ENCODE measurements at places on chromosomes 11 and 22.
A peak's percentile ranks its signal among the peaks of the same experiment; 100 is the strongest.

- peak; percentile 88 for DNase-seq
Observed at GRCh38 chr11:76604626-76605241, 65.8 kb downstream of the LRRC32 start.

DNA sequence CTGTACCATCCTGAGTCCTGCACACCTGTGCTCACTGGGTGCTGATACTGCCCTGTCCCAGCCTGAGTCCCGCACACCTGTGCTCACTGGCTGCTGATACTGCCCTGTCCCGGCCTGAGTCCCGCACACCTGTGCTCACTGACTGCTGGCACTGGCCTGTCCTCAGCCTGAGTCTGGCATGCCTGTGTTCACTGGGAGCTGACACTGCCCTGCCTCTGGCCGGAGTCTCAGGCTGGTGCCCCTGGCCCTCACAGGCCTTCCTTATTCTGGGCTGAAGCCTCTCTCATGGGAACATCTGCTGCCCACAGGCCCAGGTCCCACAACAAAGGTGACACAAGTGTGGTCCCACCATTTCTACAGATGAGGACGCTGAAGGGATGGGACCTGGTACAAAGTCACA is 115.1 kb downstream of the MPPED1 start:
- no peak for DNase-seq

- no peak for DNase-seq
Observed at GRCh38 chr11:72398058-72398758, 36.1 kb downstream of the CLPB start.

GRCh38 chr11:70104419-70104818 is 26.3 kb downstream of the ANO1 start:
- DNase-seq: no peak

DNA sequence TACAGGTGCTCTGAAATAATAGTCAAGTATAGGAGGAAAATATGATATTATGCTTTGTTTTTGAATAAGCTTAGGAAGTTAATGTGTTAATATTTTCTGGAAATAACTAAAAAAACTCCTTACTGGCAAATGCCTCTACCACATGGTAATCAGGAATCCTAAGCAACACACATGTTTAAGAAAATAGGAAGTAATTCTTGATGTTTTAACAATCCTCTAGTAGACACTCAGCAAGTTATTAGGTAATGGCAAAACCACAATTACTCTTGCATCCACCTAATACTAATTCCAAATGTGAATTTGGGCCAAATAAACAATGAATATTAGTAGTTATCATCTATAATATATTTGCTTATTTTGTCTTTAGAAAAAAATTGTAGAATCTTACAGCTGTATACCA is 53.6 kb downstream of the SLC35F2 start:
- no peak for DNase-seq

- no peak for DNase-seq
Observed at GRCh38 chr11:76214968-76215548, 8.8 kb upstream of the WNT11 start.

GRCh38 chr22:46969491-46969890 is 207.0 kb downstream of the TBC1D22A start:
- no peak for DNase-seq

GRCh38 chr11:132907651-132908413 is 624.5 kb downstream of the OPCML start:
- DNase-seq: no peak

DNA sequence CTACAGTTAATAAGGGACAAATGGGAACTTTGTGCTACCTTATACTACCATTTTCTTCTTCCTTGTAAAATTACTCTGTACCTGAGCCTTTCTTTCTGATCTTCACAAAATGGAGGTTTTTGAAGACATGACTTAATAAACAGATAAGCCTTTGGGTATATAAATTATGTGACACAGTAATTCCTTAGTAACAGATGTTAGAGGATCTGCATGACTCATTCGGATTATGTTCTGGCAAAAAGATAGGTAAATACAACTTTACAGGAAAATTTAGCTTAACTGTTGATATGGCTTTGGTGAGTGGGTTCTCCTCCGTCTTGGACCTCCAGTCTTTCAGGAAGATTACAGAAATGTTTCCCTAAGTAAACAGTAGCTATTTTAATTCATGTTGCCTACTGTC is 61.8 kb downstream of the BID start:
- DNase-seq: no peak

- DNase-seq: no peak
Observed at GRCh38 chr22:41899110-41899509, 15.8 kb downstream of the SHISA8 start.

DNA sequence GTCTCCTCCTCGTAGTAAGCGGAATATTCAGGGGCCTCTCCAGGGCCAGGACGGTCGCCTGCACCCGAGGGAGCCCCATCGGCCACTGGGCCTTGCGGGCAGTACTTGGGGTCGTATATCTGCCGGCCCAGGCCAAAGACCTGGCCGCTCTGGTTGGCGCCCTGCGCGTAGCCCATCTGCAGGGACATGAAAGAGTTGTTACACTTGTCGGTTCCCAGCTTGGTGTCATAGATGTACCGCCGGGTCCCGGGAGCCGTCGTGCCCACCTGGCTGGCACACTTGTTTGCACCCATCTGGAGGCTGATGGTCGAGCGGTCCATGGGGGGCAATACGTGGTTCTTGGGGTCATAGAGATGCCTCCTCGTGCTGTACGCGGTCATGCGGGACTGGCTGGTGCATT is 19.4 kb upstream of the SPATA19 start:
- DNase-seq: no peak

- DNase-seq: no peak
Observed at GRCh38 chr11:32448232-32448631, 12.9 kb upstream of the WT1 start.

DNA sequence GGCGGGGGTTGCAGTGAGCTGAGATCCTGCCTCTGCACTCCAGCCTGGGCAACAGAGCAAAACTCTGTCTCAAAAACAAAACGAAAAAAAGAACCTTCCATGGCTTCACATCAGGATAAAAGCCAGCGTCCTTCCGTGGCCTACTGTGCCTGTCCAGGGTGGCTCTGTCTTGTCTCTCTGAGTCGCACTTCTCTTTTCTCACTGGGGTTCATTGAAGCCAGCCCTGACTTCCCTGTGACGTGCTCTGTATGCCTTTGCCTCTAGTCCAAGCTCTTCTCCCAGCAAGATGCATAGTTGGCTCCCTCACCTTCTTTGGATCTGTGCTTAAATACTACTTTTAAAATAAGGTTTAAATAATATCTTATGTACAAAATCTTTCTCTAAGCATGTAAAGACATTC is 11.6 kb downstream of the ATXN10 start:
- no peak for DNase-seq

DNA sequence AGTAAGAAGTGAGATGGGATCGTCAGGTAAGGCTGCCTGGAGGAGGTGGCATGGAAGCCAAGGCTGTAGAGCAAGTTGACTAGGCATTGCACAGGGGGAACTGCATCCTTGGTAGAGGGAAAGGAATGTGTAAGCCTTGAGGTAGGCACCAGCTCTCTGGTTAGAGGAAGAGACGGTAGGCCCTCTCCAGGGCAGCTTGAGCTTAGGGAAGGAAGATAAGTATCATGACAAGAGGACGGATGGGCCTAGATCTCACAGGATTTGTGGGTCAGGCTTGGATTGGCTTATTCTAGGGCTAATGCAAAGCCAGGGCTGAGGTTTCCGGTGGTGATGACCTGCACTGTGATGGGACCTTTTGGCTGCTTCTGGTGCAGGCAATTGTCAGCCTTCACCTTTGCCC is 1035.8 kb downstream of the TBC1D22A start:
- DNase-seq: no peak

GRCh38 chr11:118820412-118821357 is 29.7 kb upstream of the DDX6 start:
- no peak for DNase-seq

DNA sequence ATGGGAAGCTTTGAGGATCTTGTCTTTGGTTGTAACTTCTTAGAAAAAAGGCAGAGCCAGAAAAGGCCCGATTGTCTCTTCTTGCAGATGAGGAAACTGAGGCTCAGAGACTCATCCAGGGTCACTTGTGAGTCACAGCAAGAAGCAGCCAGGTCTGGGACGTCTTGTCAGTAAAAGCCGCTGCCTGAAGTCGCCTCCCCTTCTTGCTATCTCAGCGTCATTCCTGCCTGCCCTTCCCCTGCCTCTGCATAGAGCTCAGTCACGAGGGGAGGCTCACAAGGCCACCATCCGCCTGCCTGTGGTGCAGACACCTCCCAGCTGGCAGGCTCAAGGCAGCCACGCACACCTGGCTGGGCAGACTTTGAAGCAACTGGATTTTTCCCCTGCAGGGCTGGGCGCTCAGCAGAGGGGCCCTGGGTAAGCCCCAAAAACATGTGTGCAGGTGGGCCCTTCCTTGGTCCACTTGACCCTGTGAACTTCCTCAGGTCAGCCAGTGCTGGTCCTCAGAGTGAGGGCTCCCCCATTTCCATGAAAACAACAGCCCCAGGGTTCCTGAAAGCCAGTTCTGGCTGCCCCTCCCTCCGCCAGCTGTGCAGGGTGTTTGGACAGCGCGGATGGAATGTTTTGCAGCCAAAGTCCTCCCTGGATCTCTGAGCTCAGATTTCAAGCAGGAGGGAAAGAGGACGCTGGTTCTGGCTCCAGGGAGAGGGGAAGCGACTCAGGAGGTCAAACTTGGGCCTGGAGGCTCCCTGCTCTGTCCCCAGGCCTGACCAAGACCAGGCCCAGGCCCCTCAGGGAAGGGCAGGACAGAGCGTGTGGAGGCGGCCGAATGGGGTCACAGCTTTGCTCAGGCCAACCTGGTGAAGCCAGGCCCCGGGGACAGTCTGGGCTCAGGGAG is 6.0 kb upstream of the RAB3IL1 start:
- DNase-seq: peak; percentile 63

DNA sequence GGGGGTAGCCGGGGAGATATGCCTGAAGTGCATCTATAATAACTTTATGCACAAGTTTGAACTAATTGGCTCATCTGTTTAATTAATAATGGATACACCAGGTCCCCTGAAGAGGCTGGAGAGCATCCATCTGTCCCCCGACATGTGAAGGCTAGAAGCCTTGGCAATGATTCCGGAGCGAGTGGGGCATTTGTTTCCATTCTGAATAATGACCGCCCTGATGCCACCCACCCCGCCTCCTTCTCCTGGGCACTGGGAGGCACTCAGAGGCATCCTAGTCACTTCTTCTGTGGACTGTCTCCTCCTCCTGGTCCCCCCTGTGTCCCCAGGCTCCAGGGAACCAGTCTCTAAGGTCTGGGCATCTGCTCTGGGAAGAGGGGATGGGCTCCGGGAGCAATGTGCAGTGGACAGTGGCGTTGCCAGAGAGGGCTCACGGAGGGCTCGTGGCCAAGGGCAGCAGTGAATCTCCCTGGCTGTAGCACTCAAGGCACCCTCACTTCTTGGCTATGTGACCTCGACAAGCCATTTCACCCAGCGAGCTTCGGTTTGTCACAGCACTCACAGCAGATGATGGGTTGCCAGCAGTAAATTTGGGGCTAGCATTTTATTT is 64.7 kb downstream of the TSPAN18 start:
- DNase-seq: no peak

GRCh38 chr11:74721479-74721835 is 9.8 kb downstream of the CHRDL2 start:
- DNase-seq: no peak

GRCh38 chr11:75400146-75400865 is 988 bp downstream of the RPS3 start:
- no peak for DNase-seq

DNA sequence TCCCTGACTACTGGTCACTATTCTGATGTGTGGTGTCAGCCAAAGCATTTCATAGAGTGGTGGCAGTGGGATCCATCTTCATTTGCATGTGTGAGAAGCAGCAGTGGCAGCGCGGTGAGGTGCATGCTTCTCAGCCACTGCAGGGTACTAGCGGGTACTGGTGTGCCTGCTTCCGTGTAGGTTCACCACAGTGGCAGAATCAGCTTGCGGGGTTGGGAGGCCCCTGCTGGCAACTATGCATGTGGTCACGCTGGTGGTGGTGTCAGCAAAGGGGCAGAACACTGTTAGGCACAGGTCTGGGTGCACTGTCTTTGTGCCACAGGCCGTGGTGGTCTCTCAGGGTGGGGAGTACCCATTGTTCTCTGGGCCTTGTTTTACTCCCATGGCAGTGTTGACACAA is 286.4 kb upstream of the TENM4 start:
- no peak for DNase-seq

- no peak for DNase-seq
Observed at GRCh38 chr11:101775033-101775432, 139.8 kb upstream of the CEP126 start.

- DNase-seq: no peak
Observed at GRCh38 chr22:48093981-48094380, 1331.5 kb downstream of the TBC1D22A start.

- peak; percentile 34 for DNase-seq
Observed at GRCh38 chr11:34940026-34940677, 23.7 kb downstream of the PDHX start.

- DNase-seq: peak; percentile 29
Observed at GRCh38 chr11:35487532-35488078, 37.8 kb downstream of the PAMR1 start.

DNA sequence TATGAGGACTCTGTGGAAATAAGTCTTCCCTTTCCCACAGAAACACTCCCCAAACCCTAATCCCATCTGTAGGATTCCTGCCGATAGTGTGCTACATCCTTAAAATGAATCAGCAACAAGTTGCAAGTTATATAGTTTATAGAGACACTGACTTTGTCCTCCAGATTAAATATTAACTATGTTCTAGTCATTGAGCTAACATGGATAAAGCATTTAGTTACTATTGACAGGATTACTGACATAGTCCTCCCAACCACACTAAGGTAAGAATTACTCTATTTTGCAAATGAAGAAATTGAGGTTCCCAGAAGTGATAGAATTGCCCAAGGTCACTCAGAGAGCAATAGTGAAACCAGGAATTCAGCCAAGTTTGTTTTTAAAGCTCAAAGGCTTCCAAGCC is 1.9 kb downstream of the OR52M1 start:
- no peak for DNase-seq

DNA sequence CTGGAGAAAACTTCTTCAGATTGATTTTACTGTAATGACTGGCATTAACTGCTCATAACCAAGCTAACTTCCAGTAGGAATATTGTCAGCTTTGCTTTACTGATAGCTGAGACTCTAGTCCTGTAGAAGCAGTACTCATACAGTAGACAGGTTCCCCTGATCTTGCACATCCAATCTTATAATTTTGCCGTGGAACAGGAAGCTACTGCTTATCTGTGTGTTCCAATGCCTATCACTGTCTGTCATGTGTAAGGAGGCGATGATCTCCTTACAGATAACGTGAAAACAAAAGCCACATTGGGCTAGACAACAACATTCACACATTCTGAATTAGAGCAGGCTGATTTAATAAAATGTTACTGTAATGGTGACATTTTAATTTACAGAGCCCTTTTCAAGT is 13.2 kb downstream of the HSD17B12 start:
- DNase-seq: no peak

DNA sequence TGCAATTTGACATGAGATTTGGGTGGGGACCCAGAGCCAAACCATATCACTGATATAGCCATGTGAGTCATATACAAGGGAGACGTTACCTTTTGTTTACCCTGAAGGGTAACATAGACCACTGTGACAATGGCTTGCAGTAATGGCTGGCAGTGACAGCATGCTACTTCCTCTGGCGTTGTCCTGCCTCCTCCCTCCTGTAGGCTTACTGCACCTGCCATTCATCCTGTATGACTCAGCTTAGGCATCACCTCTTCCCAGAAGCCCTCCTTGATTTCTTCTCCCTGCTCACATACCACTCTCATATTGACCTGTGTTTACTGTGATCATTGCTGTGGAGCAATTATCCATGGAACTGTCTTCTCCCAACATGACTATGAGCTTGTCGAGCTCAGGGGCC is 12.0 kb upstream of the PVALB start:
- no peak for DNase-seq

- peak; percentile 77 for DNase-seq
Observed at GRCh38 chr22:21657360-21658032, 8.3 kb upstream of the PPIL2 start.

GRCh38 chr11:127632546-127632945 is 632.0 kb upstream of the KIRREL3 start:
- no peak for DNase-seq

All from AG08395 (cell line).